ENCODE measurements at places on chromosomes 3 and 15.

DNA sequence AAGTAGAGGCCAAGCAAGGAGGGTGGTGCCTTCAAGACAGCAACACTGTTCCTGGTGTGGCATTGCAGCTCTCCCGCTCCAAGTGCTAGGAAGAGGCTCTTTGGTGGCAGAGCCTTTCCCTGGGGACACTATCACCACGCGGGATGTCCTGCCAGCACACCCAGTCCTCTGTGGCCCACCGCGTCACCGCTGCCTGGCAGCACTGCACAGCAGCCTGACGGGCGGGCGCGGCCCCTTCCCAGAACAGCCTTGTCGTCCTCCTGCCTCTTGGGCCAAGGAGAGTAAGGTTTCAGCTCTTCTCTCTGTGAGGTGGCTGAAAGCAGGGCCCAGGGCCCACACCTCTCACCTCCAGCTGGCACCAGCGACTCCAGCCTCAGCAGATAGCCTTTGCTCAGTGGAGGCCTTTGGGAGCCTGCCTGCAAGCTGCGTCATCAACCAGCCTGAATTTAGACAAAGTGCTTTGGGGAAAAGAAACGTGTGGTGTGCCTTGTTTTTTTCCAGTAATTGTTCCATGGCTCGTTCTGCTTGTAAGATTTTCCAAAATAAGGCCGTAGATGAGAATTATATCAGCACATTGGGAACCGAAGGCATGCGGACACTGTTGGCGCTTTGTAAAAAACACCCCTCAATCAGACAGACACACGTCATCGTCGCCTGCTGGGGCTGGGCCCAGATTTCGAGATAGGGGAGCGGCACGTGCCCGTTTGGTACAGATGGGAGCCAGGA, 65.0 kb downstream of the AAGAB start:
- DNase-seq = no peak

DNA sequence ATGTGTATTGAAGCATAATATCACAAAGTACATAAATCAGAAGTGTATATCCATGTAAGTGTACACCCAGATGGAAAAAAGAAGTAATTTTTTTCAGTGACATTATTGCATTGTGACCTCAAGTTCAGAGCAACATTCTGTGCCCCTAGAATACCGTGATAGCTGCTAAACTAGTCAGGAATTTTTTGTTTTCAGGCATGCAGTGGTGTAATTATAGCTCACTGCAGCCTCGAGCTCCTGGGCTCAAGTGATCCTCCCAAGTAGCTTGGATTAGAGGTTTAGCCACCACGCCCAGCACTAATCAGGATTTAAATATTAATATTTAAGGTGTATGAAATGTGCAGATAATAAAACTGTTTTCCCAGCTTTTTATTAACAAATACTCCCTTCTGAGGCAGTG, 25.5 kb downstream of the SEC62 start:
- DNase-seq = no peak

- DNase-seq = no peak
Observed at GRCh38 chr15:77493324-77493907, 72.7 kb downstream of the HMG20A start.

- DNase-seq = no peak
Observed at GRCh38 chr3:185715091-185715490, 109.8 kb downstream of the IGF2BP2 start.

- DNase-seq = no peak
Observed at GRCh38 chr3:169759256-169759655, 5.6 kb downstream of the TERC start.

- DNase-seq = no peak
Observed at GRCh38 chr15:32701863-32702262, 15.9 kb upstream of the GREM1 start.

- peak; percentile 23 for DNase-seq
Observed at GRCh38 chr3:45659661-45660566, 29.3 kb upstream of the SACM1L start.

All from stimulated activated CD4-positive, alpha-beta T cell treated with anti-CD3 and anti-CD28 coated beads, Interleukin-1b, Interleukin-23, amount 100 ng/mL, for 1 hour (primary cell).